Activated CD8-positive, alpha-beta memory T cell treated with anti-CD3 and anti-CD28 coated beads for 1 hour (primary cell): ENCODE measurements at places on chromosomes 3 and 15.
A peak's percentile ranks its signal among the peaks of the same experiment; 100 is the strongest.

- no peak for DNase-seq
These were observed 8.9 kb downstream of the CMTM6 start for GRCh38 chr3:32493437-32494414.

GRCh38 chr3:13657660-13658435 is 108.9 kb downstream of the FBLN2 start:
- peak; percentile 26 for DNase-seq

DNA sequence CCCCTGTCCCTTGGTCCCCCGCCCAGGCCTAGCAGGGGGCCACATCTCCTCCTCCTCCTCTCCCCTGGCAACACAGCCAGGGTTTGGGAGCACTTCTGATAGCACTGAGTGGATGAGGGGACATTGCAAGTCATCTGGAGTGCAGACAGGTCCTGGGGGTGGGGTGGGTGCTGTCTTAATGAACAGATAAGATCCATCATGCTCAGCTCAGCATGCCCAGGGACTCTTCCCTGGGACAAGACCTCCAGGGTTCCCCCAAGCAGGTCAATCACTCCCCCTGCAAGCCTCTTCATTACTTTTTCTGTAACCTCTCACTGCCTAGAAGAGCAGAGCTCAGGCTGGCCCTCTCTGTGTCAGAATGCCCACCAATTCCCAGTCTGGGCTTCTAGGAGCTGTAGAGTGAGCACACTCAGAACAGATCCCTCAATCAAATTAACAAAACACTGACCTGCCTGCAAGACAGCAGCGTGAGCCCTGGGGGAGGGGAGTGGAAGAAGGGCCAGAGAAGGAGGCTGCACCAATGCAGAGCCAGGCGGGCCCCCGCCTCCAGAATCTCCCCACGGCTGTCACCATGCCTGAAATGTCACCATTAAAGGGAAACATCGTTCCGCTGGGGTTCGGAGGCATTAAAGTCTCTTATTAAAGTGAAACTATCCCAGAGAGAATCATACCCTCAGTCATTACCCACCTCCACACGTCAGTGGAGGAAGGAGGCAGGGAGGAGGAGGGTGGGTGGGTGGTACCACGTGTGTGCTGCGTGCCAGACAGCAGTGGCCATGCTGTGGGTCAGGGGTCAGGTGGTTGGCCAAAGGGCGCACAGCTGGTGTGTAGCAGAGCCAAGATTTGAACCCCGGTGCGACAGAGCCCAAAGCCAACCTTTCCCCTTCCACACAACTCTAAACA is 114.7 kb upstream of the LINGO1 start:
- no peak for DNase-seq

- DNase-seq = no peak
These were observed 74.7 kb upstream of the SNRK start for GRCh38 chr3:43211681-43212080.

DNA sequence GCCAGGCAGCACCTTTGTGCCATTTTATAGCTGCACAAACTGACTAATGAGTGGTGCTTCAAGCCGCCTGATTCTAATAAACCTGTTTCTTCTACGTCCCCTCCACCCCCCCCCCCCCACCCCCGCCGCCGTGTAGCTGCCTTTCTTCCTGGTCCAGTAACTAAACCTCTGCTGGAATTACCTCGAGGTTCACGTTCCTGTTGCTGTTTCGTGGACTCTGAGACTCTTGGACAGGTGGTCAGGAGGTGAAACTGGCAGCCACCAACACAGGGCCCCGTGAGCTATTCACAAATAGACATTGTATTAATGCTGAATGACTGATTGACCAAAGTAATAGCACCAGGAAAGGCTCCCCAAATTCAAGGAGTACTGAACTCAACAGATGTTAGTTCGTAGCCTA is 73.9 kb downstream of the TRIM69 start:
- no peak for DNase-seq

DNA sequence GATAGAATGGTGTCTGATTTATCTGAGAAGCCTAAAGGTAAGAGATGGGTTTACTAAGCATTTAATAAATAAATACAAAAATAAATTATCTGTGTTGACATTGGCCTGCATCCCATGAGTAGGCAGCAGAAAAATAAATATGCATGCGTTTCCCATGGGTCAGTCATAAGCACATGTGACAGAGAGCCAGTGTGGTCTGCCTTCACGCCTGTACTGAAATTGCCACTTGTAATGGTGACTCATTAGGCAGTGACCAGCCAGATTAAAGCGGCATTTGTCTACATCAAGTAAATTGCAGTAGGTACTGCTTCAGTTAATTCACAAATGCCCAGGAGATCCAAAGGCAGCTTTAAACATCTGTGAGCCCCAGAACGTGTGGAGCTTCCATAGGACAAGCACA is 399.6 kb downstream of the NAALADL2 start:
- DNase-seq = no peak

- DNase-seq = no peak
These were observed 62.5 kb downstream of the ARHGAP31 start for GRCh38 chr3:119356646-119357045.

- no peak for DNase-seq
These were observed 87.3 kb upstream of the IGSF10 start for GRCh38 chr3:151548195-151548594.
